Stimulated activated CD8-positive, alpha-beta memory T cell treated with anti-CD3 and anti-CD28 coated beads, Interleukin-2, amount 100 ng/mL, for 1 hour (primary cell): ENCODE measurements at places on chromosomes 1 and 21.

DNA sequence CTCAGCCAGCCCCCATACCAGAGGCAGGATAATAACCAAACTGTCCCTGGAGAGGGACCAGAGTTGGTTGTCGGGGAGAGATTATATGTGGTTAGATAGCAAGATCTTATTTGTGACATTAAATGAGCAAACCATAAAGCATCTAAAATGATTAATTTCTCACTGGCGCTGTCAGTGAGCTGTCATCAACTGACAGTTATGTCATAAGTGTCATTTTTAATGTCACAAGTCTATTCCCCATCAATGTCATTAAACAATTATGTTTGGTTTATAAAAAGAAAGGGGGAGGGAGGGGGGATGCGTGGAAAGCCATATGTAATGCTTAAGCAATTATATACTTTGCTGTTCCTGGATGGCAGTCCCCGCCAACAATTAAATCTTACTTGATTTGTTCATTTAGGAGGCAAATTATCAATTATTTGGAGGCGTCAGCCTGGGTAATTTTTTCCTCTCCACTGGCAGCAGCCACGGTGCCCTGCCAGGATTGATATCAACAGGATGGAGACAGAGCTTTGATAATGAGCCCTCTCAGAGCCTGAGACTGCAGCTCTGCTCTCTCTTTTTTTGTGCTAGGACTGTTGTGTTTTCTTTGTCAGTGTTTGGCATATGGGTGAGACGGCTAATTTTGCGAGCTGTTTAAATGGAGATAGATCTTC is 333.6 kb upstream of the CAMK1G start:
- no peak for DNase-seq

- no peak for DNase-seq
Measured at GRCh38 chr1:24691051-24691450, 47.9 kb downstream of the SRRM1 start.

DNA sequence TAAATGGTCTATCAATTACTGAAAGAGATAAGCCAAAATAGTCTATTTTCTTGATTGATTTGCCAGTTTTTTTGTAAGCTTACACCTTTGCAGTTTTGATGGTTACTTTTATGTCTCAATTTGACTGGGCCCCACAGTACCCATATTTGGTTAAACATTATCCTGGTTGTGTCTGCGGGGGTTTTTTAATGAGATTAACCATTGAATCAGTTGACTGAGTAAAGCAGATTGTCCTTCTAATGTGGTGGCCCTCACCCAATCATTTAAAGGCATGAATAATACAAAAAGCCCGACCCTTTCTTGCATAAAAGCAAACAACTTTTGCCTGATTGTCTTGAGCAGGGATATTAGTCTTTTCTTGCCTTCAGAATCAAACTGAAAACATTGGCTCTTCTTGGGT is 650.0 kb upstream of the RGS18 start:
- no peak for DNase-seq

DNA sequence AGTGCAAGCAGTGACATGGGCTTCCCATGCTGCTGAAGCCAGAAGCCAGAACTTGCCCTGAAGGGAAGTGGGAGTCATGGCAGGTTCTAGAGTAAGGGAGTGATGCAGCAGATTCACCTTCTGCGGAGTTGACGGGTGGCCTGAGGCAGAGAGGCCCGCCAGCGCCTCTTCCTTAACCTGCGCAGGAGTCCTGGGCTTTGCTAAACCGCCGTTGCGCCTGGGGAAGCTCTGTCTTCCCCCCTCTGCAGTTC is 67.3 kb downstream of the OBSCN start:
- no peak for DNase-seq

DNA sequence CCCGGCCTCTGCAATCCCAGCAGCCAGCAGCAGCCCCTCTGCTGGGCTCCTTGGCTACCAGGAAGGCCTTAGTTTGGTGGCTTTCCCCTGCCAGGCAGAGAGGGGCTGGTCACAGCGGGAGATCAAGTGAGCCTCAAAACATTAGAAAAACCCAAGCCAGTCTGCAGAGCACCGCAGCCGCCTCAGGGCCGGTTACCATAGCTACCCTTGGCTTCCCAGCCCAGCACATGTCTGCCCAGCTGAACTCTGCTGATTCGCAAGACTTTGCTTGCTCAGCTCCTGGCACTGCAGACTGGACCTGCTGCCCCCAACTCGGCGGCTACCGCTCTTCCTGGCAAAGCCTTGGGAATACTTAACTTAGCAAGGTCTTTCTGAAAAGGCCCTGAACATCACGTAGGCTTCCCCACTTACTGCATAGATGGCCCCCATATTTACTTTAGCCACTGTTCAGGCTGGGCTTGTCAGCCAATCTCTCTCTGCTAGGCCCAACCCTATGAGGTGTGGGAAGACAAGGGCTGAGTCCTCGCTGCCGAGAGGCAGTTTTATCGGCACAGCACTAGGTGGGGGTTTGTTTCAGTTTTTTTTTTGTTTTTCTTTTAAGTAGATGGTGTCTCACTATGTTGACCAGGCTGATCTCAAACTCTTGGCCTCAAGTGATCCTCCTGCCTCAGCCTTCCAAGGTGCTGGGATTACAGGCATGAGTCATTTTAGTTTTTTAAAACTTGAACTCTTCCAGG is 28.6 kb upstream of the PLEKHG5 start:
- DNase-seq = no peak

- DNase-seq = no peak
Measured at GRCh38 chr1:111176678-111177077, 23.8 kb downstream of the DENND2D start.

GRCh38 chr1:24283326-24284155 is 35.6 kb upstream of the GRHL3 start:
- no peak for DNase-seq

GRCh38 chr1:160129046-160129445 is 13.5 kb downstream of the ATP1A2 start:
- DNase-seq = no peak

DNA sequence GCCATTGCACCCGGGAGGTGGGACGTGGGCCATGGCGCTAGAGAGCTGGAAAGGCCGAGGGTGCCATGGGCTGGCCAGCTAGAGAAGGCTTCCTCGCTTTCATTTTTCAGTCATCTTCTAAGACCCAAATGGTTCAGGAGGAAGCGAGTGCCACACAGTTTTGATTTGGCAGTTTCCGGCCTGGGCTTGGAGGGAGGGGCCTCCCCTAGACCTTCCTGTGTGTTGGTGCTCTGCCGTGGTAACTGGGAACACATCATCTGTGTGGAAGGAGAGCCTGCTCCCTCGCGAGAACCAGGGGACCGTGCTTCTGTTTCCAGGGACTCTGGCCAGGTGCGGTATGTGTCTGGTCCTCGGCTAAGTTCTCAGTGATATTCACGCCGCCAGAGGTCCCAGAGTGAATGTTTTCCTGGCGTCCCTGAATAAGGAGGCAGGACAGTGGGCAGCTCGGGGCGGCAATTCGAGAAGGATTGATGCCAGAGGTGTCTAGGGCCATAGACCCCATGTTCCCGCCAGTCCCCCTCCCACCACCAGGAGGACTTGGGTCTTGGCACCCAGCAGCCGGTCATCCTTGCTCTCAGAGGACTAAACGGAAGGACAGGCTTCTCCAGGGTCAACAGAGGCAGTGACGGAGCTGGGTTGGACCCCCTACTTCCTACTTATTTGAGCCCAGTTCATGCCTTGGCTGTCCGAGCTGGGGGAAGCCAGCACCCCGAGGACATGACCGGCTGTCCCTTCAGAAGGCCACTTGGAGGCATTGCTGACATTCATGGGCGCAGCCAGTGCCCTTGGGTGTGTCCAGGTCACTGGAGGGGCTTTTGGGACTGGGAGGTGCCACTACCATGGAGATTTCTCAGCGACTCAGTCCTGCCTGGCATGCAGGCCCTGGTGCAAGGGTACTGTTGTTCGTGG is 2.7 kb upstream of the NPHP4 start:
- peak; percentile 27 for DNase-seq

GRCh38 chr1:85734931-85735330 is 26.7 kb upstream of the ZNHIT6 start:
- no peak for DNase-seq

- no peak for DNase-seq
Measured at GRCh38 chr1:36889478-36890226, 144.7 kb downstream of the GRIK3 start.

- no peak for DNase-seq
Measured at GRCh38 chr1:162704673-162705424, 72.6 kb downstream of the DDR2 start.

DNA sequence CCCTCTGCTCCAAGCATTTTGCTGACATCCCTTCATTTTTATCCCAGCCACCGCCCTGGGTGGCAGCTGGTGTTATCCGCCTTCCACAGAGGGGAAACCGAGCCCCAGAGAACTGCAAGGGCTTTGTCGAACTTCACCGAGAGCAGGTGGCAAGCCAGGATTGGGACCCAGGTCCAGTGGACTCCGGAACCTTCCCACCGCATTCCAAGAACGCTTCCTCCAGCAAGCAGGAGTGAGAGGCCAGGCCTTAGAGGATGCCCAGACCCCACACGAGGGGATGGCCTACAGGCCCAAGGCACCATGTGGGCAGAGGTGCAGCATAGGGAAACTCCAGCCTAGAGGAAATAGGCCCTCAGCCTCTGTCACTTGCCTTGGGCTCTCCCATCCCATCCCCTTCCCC is 90.7 kb downstream of the EPHB2 start:
- no peak for DNase-seq

DNA sequence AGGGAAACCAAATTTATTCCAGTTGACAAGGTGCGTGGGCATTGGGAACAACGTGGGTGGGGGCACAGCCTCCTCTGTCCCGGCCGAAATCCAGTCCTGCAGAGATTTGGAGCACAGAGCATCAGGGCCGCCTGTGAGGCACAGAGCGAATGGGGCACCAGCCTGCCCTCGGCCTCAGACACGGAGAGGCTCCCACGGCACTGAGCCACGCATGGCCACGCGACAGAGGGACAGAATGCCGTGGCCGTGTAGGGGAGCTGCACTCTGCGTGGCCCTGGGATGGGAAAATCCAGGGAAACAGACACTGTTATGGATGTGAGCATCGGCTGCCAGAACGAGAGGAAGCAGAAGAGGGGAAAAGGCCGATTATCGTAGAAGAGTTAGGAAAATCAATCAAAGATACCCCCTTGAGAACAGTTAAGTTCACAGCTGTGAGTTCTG is 13.5 kb upstream of the C1orf159 start:
- DNase-seq = no peak

- DNase-seq = no peak
Measured at GRCh38 chr1:156572663-156573018, 276 bp upstream of the IQGAP3 start.

GRCh38 chr1:177287994-177288393 is 117.2 kb downstream of the BRINP2 start:
- no peak for DNase-seq

GRCh38 chr21:45510466-45510955 is 31.7 kb downstream of the SLC19A1 start:
- DNase-seq = no peak

- no peak for DNase-seq
Measured at GRCh38 chr21:15219894-15220293, 155.1 kb upstream of the NRIP1 start.

GRCh38 chr1:42888013-42888633 is 41.7 kb downstream of the ZNF691 start:
- DNase-seq = no peak

DNA sequence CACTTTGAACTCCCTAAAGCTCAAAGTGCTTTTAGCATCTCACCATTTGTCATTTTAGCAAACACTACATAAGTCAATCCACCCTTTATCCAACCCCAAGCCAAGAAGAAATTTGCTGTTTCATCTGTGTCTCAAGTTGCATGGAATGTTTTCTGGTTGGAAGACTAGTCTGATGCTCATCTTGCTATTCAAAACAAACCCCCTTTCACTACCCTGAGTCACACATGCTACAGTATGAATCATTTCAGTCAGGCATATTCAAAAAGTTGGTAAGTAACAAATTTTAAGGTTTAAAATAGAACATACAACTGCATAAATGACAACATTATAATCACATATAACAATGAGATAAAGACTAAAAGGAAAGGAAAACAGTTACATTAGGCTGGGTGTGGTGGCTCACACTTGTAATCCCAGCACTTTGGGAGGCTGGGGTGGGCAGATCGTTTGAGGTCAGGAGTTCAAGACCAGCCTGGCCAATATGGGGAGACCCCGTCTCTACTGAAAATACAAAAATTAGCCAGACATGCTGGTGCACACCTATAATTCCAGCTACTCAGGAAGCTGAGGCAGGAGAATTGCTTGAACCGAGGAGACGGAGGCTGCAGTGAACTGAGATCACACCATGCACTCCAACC is 38.7 kb downstream of the DSTYK start:
- no peak for DNase-seq

- DNase-seq = no peak
Measured at GRCh38 chr1:4830707-4831106, 176.3 kb downstream of the AJAP1 start.

DNA sequence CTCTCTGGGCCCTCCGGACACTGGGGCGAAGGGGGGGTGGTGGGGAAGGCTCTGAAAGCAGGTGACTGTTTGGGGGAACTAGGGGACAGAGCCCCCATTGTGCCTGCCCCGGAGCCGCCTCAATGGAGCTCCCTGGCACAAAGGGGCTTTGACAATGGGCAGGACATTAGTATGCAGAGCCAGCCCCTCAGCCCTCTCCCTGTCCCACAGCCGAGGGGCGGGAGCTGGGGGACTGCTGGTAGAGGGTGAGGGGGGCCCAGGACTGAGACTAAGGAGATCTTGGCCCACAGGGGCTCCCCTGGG is 7.8 kb downstream of the KCNJ10 start:
- no peak for DNase-seq

- no peak for DNase-seq
Measured at GRCh38 chr1:169523904-169524303, 38.2 kb upstream of the SLC19A2 start.

- DNase-seq = no peak
Measured at GRCh38 chr1:176795929-176796328, 333.0 kb downstream of the PAPPA2 start.

- no peak for DNase-seq
Measured at GRCh38 chr1:92901699-92902405, 59.4 kb downstream of the DIPK1A start.
